NCI-H1436 treated with DMSO at 0.1 percent for 48 hours (cell line): ENCODE measurements at places on chromosomes 16 and 17.

DNA sequence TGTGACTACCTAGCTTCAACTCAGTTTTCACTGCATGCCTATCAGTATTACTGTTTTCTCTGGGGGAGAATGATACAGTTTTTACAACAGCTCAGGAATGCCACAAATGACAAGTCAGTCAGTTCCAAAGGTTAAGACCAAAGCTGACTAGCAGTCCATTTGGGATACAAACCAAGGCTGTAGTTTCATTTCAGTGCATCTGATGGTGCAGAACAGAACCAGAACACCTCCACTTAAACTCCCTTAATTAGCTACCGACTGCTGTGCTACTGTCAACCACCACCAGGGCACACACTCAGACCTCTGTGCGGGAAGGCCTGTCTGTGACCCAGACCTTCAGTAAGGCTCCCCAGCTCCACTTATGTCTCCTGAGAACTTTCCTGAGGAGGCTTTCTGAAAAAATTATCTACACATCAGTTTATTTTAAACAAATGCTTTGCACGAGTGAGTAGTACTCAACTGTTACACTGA is 20.4 kb downstream of the NFE2L1 start:
- DNase-seq = no peak

DNA sequence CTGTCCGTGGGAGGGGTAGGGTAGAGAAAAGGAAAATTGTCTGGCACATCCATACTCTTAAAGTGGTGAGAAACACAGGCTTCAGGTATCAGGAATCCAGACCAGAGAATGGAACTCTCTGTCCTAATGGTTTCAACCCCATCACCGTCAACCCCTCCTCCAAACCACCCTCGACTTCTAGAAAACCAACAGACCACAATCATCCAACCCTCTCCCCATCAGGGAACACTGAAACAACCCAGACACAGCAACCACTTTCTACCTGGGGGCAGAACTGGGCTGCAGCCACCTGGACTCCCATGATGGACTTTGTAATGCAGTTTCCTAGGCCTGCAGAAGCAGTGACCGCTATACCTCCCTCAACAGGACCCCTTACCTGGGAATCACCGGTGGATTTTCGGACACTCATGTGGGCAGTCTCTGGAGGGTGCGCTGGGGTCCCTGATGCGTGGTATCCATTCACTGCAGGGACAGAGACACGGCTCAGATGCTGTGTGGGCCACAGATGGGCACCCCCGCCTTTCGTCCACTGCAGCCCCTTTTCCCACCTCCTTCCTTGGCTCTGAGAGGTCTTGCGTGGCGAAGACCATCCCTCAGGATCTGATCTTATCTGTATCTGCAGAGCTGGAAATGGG is 64.3 kb upstream of the RCVRN start:
- DNase-seq = no peak

DNA sequence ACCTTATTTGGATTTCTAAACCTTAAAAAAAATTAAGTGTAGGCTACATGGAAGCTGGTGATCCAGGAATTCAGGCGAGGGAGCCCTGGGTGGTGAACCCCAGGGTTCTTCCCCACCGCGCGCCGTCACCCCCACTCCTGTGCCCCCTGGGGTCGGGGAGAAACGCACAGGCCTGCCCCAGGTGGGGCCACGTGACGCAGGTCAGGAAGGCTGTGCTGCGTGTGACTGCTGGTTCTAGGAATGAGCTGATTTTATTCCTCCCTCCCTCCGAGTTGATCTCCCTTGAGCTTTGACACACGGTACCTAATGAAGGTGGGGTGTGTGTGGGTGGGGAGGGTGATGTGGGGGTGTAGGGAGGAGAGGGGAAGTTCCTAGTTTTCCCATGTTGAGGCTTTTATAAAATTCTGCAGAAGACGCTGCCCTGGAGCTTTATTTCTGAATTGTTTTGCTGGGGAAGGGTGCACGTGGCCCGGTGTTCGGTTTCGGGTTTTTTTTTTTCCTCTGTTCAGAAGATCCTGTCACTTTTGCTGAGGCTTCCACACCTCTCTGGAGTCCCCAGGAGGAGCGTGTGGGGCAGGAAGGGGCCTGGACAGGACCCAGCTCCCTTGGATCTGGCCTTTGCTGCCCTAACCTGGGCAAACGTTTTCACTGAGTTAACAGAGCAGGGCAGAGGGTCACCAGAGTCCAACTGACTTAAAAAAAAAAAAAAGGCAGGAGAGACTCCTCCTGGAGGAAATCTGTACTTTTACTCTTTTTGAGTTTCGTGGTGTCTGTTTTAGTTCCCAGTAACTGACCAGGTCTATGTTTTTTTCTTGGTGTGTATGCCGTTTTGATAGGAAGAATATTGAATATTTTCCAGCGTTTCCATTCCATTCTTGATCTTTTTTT is 55.8 kb upstream of the GSE1 start:
- DNase-seq = no peak

- no peak for DNase-seq
These were observed 60.9 kb downstream of the MGAT5B start for GRCh38 chr17:76929148-76929547.

DNA sequence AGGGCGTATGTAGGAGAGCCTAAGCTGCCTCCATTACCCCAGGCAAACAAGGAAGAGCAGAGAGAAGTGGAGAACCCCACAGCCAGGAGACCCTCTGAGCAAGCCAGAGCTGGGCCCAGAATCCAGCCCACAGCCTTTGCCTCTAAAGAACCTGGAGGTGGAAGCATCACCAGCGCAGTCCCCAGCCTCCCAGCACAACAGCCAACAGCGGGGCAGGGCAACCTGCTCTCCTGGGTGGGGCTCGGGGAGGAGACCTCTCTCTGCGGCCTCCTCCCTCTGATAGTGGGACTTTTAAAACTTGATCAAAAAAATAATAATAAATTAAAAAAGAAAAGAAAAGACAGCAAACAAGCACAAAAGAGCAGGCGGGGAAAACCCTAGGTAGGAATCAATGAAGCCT is 45.9 kb downstream of the AXIN2 start:
- DNase-seq = no peak

- DNase-seq = no peak
These were observed 13.3 kb upstream of the COG7 start for GRCh38 chr16:23466162-23466885.

GRCh38 chr17:77856551-77857305 is 101.8 kb upstream of the TNRC6C start:
- no peak for DNase-seq

- DNase-seq = no peak
These were observed 58.7 kb upstream of the ZNF423 start for GRCh38 chr16:49914657-49915056.

DNA sequence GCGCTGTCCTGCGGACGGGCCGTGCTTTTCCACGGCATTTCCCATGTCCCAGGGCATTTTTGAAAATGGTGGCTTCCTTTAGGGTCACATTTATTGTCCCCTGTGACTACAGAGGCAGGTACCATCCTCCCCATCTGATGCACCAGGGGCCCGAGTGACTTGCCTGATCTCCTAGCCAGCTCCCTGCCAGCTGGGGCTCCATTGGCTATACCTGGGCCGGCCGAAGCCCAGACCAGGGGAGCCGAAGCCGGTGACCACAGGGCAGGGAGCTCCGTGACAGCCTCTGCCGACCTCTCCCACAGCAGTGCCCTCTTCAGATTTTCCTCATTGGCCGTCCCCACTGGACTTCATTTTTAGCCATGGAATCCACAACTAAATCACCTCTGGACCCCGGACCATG is 170.6 kb downstream of the RBFOX3 start:
- DNase-seq = no peak

GRCh38 chr17:43741636-43742035 is 17.0 kb downstream of the SOST start:
- no peak for DNase-seq

DNA sequence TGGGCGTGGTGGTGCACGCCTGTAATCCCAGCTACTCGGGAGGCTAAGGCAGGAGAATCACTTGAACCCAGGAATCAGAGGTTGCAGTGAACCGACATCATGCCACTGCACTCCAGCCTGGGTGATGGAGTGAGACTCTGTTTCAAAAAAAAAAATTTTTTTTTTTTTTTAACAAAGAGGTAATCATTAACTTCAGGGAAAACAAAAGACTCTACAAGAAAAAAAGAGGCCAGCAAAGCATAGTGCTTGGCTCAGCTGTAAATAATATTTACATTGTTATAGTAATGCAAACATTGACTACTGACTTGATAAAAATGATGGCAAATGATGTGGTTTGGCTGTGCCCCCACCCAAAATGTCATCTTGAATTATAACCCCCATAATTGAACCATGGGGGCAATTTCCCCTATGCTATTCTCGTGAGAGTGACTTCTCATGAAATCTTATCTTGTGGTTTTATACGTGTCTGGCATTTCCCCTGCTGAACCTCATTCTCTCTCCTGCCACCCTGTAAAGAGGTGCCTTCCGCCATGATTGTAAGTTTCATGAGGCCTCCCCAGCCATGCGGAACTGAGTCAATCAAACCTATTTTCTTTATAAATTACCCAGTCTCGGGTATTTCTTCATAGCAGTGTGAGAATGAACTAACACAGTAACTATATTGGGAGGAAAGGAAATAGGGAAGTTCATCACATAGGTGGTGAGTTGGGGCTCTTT is 12.7 kb upstream of the SSTR2 start:
- no peak for DNase-seq

DNA sequence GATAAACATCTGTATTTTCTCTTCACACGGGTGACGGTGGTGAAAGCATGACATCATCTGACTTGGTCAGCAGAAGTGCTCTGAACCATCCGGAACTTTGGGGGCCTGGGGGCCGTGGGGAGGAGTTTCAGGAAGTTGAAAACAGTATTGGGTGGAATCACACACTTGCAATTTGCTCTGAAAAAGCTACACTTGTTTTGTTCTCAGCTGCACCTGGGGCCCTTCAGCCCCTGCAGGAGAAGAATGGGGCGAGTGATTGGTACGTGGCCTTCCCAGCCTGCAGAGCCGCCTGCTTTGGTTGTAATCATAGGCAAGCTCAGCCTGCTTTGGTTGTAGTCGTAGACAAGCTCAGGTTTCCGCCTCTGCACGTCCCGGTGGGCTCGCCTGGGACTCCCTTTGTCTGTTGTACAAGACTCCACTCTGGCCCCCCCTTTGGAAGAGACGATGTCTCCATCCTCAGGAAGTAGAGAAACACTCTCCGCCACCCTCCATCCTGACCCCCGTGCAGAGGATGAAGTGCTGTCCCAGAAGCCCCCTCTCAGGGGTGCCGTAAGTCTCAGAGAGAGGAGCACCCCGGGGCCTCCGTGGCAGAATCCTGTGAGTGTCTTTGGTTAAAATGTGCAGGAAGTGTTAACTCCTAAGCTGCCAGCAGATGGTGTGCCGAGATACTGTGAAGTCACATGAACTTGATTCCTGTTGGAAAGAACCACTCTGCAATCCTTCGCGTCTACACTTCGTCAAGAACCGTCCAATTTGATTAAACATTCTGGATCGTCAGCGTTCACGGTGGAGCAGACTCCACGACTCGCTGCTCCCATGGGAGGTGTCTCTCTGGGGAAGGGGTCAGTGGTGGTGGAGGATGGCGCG is 5.4 kb downstream of the BANP start:
- no peak for DNase-seq

DNA sequence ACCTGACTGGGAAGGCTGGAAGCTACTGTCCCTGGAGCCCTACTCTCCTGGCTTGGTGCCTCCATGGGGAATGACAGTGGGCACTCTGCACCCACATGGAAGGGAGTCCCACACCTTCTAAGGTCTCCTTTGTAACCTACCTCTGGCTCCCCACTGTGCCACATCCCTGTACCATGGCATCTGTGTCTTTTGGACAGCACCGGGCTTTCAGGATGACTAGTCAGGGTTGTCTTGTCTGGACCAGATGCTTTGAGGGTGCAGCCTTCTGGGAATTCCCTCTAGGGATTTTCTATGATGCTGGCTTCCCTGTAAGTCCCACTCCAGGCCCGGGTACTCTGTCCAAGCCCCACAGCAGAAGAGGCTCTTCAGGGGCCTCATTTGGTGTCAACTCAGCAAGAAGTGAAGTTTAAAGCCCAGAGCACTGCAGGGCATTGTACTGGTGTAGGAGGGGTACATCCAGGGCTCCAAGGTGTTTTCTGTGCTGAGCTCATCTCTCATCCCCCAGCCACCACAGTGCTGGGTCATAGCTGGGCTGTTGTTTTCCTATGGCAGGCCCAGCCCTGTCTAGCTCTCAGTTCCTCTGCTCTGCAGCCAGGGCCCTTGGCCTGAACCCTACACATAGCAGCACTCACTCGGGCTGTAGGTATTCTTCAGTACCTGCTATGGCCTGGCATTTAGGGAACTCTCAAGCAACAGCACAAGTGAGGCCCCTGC is 255.3 kb downstream of the CPPED1 start:
- no peak for DNase-seq

DNA sequence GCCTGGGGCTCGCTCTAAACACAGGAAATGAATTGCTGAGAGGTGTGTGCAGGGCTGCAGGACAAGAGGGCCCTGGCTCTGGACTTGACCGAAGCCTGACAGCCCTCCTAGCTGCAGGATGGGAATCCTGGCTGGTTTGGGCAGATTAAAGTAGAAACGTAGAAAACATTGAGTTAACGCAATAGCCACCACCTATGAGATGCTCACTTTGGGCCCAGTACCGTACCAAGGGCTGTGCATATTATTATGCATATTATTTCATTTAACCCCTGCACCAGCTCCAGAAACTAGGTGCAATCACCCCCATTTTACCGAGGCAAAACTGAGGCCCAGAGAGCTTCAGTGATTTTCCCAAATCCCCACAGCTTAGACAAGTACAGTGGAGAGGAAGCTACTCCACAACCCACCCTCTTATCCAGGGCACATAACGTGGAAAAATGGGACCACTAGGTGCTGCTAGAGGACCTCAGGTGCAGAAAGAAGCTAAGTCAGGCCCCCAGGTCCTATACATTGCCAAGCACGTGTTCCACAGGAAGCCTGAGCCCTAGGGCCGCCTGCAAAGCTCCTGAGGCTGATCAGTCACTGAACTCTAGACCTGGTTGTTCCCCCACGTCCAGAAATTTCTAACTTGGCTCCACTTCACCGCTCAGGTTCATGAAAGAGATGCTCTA is 79.2 kb downstream of the MYH11 start:
- DNase-seq = no peak

DNA sequence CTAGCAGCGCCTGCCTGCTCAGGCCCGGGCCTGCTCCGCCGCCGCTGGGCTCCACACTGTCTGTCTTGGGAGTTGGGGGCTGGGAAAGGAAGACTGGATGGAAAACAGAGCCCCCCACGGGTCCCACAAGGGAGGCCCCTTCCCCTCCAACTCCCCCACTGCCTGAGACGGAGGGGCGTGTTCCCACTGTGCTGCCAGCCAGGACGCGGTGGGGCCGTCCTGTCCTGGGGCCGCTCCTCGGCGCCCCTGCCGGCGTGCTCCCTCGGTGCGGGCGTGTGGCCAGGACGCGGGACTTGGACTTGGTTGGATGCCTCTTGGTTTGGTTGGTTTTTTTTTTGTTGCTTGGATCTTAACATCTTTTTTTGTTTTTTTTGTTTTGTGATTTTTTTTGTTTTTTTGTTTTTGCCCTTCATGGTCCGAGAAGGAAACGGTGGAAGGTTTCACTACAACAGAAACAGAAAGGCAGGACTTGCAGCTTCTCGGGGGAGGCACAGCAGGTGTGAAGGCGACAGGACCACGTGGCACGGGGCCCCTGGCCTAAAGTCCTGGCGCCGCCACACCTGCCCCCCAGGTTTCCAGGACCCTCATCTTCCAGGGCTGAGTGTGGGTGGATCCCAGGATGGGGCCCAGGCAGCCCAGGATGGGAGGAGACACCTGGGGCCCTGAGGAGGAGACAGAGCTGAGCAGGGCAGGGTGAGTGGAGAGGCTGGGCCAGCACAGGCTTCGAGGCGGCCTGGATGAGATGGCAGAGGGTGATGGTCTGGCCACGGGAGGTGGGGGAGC is 16.0 kb downstream of the ENGASE start:
- no peak for DNase-seq

GRCh38 chr17:49414271-49414621 is 436 bp downstream of the PHB1 start:
- DNase-seq = no peak
